ENCODE measurements at places on chromosomes 4 and X.

DNA sequence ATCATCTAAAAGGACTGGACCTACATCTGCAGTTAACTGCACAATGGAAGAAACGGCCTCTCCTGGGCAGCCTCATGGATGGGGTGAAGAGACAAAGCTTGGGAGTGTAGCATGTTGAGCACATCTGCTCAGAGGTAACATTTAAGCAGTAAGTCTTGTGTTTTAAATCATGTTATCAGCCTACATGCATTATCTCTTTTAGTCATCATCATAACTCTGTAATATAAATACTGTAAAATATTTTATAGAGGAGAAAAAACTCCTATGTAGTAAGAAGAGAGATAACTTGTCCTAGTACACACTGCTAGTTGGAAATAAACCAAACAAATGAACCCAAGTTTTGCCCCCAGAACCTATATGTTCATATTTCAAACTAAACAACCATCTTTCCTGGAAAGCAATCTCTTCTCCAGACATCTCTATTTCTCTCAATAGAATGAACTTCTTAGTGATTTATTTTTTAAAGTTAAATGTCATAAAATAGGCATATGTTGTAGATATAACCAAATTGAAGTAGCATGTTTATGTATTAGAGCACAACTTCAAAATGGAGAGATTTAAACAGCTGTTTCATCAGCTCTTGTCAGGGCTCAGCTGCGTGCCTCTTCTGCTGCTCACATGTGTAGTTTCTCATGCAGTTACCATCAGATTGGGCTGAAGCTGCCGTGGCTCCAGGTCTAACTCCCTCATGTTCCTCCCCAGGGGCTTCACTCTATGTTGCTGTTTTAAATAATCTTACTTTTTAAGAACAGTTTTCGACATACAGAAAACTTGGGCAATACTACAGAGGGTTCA is 581.8 kb upstream of the ZFP42 start:
- DNase-seq, result no peak

GRCh38 chrX:104987063-104987462 is 233.4 kb downstream of the TEX13A start:
- no peak for DNase-seq

- peak; percentile 35 for DNase-seq
Measured at GRCh38 chr4:101019941-101020401, 327.4 kb downstream of the PPP3CA start.

- no peak for DNase-seq
Measured at GRCh38 chr4:74638689-74639088, 155.6 kb downstream of the BTC start.

- DNase-seq, result no peak
Measured at GRCh38 chrX:69424161-69424560, 80.0 kb upstream of the NALF2 start.

DNA sequence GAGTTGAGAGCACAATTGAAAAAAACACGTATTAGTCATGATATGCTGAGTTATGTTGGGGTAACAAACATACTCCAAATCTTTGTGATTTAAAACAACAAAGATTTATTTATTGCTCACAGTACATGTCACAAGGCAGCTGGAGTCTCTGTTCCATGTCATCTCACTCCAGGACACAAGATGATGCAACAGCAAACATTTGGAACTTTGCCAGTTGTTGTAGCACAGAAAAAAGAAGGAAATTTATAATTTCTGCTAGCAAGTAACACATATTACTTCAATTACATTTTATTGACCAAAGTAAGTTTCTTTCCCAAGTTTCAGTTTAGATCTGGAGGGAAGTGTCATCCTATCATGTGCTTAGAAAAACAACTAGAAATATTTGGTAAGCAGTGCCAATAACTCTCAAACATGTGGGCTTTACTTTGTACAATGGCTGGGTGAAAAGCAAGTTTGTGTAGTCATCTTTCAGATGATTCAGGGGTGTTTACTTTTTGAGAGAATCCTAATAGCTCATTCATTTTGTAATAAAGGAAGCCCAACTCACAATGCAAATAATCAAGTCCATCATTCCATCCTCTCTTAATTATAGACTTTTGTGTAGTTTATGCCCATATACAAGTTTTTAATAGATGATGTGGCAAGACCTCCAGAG is 452.3 kb downstream of the ZIC3 start:
- DNase-seq, result no peak

DNA sequence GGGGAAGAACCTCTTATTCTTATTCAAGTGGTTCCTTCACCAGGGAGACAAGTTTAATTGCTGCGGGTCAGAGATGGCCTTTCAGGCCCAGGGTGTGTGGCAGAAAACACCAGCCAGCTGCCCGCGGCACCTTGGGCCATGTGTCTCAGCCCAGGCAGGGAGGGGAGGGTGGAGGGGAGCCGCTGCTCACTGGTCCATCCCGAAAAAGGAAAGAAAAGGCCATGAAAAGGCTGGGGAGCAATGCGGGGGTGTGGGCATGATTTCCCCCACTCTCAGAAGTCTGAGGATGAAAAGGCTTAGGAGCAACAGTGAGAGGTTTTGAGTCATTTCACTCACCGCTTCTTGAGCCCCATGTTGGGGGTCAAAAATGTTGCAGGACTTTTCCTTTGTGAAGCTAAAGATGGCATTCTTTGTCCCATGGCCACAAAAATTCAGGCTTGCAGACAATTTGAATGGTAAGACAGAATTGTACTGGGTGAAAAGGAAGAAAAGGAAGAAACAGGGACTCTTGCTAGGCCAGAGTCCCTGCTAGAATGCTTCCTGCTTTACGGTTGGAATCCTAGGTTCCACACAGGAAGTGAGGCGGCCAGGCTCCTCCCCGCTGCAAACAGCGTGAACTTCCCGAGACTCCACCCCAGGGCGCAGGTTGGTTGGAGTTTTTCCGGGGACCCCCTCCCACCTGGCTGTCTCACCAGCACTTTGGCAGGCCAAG is 17.4 kb upstream of the FAM47E start:
- no peak for DNase-seq

DNA sequence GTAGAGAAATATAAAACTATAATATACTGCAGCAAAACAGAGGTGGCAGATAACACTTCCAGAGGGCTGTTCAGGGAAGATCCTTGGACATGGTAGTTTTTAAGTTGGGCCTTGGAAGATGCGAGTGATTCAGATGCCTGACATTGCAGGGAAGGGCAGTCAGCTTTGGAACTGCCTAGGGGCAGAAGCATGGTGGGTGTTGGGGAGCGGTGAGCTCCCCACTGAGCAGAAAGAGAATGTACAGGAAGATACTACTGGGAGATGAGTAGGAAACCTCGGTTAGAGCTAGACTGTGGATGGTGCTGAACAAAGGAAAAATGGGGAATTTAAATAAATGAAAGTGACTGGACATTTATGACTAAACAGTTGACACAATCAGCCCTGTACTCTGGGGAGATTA is 24.9 kb upstream of the SEC24B start:
- DNase-seq, result no peak

DNA sequence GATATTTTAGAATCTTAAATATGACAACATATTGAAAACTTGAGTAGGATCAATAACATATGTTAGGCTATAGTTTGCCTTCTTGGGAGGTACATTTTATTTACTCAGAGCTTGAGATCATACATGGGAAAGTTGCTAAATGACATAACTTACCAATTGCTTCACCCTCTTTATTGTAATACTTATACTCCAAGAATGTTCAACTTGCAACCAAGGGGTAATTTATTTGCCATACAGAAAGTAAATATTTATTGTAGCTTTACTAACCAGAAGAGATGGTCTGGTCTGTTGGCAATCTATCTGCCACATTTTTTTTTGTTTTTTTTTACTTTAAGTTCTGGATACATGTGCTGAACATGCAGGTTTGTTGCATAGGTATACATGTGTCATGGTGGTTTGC is 426.6 kb downstream of the ARHGAP24 start:
- DNase-seq, result no peak

DNA sequence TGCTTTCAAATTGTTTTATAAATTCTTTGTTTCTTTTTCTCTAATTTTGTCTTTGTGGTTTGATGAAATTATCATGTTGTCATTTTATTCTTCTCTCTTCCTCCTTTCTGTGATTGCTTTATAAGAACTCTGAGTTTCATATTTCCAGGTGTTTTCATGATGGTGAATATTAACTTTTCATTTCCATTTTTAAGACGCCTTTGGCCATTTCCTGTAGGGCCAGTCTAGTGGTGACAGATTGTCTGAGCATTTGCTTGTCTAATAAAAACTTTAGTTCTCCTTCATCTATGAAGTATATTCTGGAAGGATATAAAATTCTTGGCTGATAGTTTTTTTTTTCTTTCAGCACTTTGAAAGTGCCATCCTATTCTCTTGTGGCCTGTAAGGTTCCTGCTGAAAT is 128.1 kb downstream of the FAM13A start:
- no peak for DNase-seq

DNA sequence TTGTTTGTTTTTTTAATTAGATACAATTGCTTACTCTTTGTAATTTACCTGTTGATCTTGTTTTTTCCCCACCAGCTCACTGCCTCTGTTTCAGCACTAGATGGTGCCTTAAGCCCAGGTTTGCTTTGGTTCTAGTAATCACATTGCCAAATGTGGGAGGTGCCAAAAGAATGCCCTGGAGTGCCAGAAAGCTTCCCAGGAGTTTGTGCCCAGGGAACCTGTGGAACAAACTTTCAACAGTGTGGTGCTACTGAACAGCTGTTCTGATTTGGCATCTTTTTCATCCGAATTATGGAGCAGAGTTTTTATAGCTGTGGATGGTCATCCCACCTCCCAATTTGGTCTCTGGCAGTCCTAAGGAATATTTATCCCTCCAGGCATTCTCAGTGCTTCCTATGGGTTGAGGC is 1000.7 kb downstream of the STIM2 start:
- DNase-seq, result no peak

- DNase-seq, result no peak
Measured at GRCh38 chrX:148517176-148517575, 16.8 kb downstream of the AFF2 start.

DNA sequence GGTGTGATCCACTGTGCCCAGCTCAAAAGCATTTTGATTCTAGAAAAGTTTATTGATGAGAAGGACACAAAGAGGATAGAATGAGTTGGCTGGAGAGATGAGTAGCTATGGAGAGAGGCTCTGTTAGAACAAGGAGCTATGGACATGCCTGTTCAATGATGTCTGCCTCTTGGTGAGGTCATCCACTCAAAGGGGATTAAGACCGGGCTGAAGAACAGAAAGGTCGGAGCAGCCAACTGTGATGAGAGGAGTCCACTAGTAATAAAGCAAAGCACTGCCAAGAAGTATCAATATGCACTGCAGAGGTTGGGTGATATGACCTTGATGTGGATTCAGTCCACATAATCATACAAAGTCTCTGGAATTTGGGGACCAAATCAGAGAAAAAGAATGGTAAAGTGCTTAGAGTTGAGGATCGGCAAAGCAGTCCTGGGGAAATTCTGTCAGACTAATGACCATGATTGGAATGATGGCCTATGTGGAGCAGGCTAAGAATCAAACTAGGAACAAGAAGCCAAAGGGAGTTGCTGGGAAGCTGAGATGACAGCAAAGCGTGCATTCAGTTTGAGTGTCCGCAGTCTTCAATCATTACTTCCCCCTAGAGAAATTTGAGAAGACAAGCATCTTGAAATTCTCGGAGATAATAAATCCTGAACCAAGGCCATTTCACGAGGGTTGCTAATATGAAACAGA is 55.7 kb upstream of the MMAA start:
- DNase-seq, result no peak

- DNase-seq, result no peak
Measured at GRCh38 chr4:52751487-52751911, 274 bp upstream of the ERVMER34-1 start.

GRCh38 chrX:153971124-153971449 is 531 bp downstream of the HCFC1 start:
- DNase-seq, result no peak

DNA sequence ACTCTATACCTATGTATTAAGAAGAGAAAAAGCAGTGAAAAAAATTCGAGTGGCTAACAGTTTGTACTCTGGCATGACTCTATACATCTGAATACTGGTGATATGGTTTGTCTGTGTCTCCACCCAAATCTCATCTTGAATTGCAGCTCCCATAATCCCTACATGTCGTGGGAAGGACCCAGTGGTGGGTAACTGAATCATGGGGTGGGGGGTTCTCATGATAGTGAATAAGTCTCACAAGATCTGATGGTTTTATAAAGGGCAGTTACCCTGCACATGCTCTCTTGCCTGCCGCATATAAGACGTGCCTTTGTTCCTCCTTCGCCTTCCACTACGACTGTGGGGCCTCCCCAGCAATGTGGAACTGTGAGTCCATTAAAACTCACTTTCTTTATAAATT is 70.4 kb downstream of the LRBA start:
- DNase-seq, result no peak

DNA sequence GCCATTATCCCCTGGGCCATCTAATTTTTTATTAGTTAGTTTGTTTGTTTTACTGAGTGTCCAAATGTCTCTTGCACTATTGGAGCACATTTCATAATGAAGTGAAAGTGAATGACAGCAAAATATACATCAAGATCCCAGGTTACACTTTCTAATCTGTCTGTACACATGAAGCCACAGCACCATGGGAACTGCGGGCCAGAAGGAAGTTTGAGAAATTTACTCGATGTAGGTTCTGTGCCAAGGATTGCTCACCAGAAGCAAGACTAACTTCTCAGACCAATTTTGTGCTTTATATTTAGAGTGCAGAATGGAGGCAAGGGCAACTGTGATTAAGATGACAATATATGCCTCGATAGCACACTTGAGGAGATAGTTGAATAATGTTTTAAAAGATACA is 258.0 kb downstream of the COL25A1 start:
- DNase-seq, result no peak

GRCh38 chr4:163562496-163562895 is 68.0 kb downstream of the TMA16 start:
- no peak for DNase-seq

- DNase-seq, result no peak
Measured at GRCh38 chrX:120236687-120237479, 13.7 kb upstream of the ZBTB33 start.

- DNase-seq, result no peak
Measured at GRCh38 chr4:125780164-125780563, 465.4 kb downstream of the FAT4 start.

DNA sequence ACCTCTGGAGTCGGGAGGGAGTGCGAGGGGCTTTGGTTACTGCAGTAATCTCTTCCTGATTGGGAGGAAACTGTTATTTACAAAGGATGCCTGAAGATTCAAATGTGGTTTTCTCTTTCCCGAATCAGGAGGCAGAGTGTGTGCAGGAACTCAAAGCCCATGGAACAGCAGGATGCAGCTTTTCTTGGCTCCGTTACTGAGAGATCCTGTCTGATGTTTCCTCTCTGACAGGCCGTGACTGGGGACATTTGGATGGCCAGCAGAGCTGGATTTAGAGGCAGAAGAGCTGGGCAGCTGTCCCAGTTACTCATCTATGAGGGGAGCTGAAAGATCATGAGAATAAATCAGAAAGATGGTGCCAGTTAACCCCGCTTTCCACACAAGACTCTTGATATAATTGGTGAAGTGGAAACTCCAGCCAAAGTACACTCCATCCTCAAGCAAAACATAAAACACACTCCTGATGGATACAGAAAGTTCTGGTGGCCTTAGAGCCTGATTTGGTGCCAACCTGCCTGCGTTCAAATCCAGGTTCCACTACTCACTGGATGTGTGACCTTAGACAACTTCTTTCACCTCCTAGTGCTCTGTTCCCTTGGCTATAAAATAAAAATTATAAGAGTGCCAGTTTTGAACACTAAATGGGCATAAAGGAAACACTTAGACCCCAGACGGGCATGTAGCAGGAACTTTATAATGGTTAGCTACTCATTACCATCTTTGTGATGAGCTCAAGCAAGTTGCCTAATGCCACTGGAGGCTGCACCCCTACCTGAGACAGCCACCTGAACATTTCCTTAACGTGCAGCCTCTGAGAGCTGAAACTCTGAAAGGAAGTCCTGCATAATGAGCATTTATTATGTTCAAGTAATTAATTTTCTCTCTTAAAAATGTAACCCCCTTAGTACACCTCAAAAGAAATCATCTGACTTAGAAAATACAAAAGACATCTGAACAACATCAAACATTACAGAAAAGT is 349.0 kb upstream of the GATB start:
- no peak for DNase-seq
